ENCODE measurements at places on chromosomes 3 and 15. TPM values are rescaled to one million over a fixed set of nuclear protein-coding genes. Genes with fewer than 3 reads are reported as not detected.

Gene MRAS
- not detected for polyA plus RNA-seq

Gene LMCD1
- polyA plus RNA-seq = 0.24 TPM

Gene GOLGA8K
- not detected for polyA plus RNA-seq

Gene ST3GAL6
- polyA plus RNA-seq = not detected

DNA sequence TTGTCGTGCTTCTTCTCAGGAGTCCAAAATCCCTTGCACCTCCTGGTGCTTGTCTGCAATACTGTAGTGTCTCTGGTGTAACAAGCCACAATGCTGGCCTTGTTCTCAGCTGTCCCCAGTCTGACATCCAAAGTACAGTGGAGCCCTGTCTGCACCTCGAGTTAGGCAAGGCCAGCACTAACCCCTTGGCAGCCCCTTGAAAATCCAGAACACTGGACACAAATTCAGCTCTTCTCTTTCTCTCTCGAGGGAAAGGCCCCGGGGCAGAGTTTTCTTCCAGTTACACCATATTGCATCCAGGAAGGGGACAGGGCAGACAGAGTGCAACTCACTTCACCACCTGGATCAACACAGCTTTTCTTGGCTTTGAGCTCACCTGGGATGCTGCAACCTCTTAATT lies 91.3 kb upstream of the ATP10A start:
- DNase-seq = no peak
- no peaks in the 10 kb centered on the region for H3K36me3 ChIP-seq

DNA sequence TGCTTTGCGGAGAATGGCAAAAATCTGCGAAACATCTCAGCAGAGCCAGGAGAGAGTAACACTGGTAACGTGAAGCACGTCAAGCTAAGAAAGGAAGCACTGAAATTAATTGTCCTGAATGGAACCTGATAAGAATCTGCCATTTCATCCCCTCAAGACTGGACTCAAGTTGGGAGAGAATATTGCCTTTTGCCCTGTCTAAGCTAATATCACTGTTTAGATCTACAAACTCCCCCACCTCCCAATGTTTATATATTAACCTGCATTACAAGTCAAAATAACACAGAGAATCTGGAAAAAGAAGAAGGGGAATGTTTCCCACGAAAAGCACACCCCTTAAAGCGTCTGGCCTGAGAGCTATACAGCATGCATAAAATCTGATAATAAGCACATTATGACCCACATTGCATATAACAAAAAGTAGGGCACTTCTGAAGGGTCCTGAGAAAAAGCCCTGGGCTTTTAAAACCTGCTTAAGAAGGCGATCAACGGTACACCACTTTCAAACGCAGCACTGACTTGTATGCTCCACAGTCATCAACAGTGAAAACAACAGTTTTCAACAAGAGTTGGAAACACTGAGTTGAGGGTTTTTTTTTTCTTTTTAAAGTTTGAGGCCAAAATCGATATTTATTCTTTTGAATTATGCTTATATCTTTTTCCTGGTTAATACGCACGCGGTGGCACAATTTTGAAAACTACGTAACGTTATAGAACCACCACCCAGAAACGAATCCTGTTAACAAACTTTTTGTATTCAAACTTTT lies 1.4 kb upstream of the KAT2B start:
- peaks cover 38% of the 10 kb centered on the region for H3K4me1 ChIP-seq
- DNase-seq = peak; percentile 16
- H3K27ac ChIP-seq = peak overlapping the region; percentile 90
- peak overlapping the region; percentile 97 for H3K4me3 ChIP-seq
- H3K27me3 ChIP-seq = peaks cover 8% of the 10 kb centered on the region

- no peak overlapping the region for H3K27ac ChIP-seq
- H3K4me3 ChIP-seq = no peak overlapping the region
- DNase-seq = no peak
- peaks cover 2% of the 10 kb centered on the region for H3K27me3 ChIP-seq
- peaks cover 22% of the 10 kb centered on the region for H3K4me1 ChIP-seq
Measured at GRCh38 chr3:127670229-127670559, 2.6 kb upstream of the ABTB1 start.
